ENCODE measurements at places on chromosomes 2 and 18.

- DNase-seq = no peak
Observed at GRCh38 chr18:60311676-60312360, 60.8 kb downstream of the MC4R start.

GRCh38 chr2:241279828-241280227 lies 35.6 kb downstream of the HDLBP start:
- DNase-seq = no peak

- no peak for DNase-seq
Observed at GRCh38 chr18:14098428-14098827, 33.8 kb downstream of the ZNF519 start.

- DNase-seq = no peak
Observed at GRCh38 chr18:37341016-37341415, 224.6 kb downstream of the CELF4 start.

DNA sequence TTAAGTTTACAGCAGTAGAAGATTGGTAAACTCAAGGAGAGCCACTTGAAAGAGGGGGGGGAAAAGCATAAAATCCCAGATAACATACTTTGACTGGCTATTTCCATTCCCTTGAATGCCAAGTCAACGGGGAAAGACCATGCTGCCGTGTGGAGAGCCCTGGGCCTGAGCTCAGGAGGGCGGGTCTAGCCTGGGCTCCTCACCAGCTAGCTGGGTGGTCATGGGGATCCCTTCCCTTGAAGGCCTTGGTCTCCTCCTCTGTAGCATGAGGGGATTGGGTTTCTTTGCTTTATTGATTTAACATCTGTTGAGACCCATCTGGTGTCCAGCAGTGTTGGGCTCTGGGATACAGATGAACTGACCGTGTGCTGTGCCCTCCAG lies 35.0 kb downstream of the TEX51 start:
- no peak for DNase-seq

- no peak for DNase-seq
Observed at GRCh38 chr2:142853912-142854311, 23.6 kb upstream of the KYNU start.

DNA sequence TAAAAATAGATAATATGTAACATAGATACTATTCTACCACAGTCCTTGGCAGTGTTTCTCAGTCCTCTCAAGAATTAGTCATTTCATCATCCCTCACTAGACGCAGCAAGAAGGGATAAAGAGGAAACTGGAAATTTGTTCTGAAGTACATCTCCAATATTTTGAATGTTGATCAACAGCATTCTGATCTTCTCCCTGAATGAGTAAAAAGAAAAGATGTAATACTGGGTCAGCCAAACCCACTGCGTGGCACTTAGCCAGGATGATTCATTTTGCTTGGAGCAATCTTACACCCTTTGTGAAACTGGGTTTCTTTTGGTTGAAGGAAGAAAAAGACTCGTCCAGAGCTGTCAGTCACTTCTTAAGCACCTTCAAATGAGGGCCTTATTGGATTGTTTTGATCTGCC lies 54.1 kb downstream of the TAF1B start:
- peak; percentile 25 for DNase-seq

- no peak for DNase-seq
Observed at GRCh38 chr2:37653805-37654378, 17.6 kb downstream of the CDC42EP3 start.

Data from activated naive CD4-positive, alpha-beta T cell treated with anti-CD3 and anti-CD28 coated beads, Interleukin-2, amount 50 U/mL, for 16 hours (primary cell).